Right hindlimb (tissue), 1 donor: ENCODE measurements at places on chromosomes 1 and 21.

DNA sequence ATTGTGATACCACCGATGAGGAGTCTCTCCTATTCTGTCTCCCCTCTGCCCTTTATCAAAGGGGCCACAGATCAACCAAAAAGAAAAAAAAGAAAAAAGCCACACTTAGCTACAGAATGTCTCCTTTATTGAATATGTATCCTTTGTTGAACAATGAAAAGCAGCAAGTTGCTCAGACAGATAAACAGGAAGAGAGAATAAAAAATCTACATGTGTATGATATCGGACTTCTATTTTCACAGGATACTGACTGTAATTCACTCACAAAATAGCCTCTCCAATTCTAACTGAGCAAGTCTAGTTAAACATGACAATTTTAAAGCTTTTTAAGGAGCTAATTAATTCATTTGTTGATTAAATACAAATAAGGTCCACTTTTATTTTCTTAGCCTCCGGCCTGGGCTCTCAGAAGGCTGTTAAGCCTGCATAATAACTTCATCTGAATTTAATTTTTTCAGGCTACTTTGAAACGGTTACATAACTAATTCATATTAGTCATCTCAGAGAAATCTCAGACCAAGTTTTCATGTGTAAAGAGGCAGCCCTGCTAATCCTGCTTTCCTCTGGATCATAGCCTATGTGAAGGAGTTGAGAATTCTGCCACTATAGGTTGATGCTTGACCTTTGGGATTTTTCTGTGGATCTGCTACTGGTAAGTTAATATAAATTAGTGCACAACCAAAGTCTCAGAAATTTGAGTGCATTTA is 304.1 kb upstream of the NR5A2 start:
- no peak for DNase-seq

- no peak for DNase-seq
These were observed 131.9 kb upstream of the LYPLAL1 start for GRCh38 chr1:219041818-219042217.

DNA sequence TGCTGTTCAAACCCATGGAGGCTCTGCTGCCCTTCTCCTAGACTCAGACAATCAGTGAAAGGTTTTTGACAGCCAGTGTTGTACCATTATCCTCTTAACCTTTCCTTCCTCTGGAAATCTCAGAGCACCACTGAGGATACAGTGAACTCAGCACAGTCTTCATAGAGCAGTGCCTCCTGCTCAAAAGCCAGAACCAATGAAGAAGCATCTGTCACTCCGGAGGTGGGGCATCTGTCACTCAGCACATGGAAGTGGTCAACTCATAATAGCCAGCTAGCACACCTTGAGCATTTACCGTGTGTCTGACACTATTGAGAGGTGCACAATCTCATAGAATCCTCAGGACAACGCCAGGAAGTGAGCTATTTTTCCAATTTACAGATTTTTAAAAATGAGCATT is 62.4 kb downstream of the NMNAT2 start:
- DNase-seq = no peak

GRCh38 chr1:1680912-1681273 is 11.7 kb downstream of the SLC35E2B start:
- DNase-seq = no peak

GRCh38 chr1:207280706-207281105 is 40.8 kb upstream of the CD55 start:
- DNase-seq = no peak

GRCh38 chr1:219310181-219310728 is 136.6 kb downstream of the LYPLAL1 start:
- DNase-seq = no peak

DNA sequence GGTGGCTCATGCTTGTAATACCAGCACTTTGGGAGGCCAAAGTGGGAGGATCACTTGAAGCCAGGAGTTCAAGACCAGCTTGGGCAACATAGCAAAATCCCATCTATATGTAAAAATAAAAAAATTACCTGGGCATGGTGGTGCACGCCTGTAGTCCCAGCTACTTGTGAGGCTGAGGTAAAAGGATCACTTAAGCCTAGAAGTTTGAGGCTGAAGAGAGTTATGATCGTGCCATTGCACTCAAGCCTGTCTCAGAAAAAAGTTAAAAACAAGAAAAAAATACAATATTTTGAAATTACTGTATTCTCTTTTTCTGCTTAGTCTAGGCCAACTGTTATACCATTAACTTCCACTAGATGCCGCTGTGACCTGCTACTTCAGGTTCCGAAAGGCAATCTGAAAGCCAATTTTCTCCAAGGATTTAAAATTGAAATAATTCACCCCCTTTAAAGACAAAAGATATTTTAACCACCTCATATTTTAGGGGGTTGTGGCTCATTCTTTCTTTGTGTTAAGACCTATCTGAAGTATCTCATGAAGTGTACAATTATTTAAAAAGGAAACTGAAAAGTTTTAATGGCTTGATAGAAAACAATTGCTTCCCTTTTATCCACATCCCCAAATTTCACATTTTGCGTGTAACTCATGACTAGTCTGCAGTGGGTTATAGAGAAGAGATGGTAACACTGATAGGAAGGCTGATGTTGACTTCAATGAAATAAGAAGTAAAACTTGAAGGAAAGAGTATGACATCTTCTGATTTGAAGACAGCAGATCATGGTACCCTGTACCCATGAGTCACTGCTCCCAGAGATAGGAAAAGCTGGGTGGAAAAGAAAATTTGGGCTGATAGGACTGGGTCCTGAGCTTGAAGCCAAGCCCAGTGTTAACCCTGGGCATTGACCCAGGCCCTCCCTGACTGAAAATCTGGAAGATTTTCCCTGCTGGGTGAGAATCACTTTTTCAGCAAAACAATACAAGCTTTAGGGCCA is 24.4 kb upstream of the CLDN14 start:
- no peak for DNase-seq

- peak; percentile 66 for DNase-seq
These were observed 6.2 kb downstream of the LRRC3 start for GRCh38 chr21:44461464-44462001.

DNA sequence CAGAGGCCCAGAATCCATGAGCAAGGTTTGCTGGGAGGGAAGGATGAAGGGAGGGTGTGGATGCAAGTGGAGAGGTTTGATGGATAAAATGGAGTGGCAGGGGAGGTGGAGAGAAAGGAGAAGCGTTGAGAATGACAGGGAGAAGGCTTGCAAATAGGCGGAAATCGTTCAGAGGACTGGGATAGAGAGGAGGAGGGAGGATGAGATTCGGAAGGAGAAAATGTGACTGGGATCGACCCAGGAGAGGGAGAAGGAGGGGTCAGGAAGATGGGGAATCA is 376 bp downstream of the AVPR1B start:
- no peak for DNase-seq

- DNase-seq = no peak
These were observed 38.5 kb upstream of the ACTRT2 start for GRCh38 chr1:2982615-2983318.

GRCh38 chr21:29390778-29391177 is 92.1 kb downstream of the BACH1 start:
- no peak for DNase-seq

- no peak for DNase-seq
These were observed 1.6 kb upstream of the PANK4 start for GRCh38 chr1:2528016-2528415.

DNA sequence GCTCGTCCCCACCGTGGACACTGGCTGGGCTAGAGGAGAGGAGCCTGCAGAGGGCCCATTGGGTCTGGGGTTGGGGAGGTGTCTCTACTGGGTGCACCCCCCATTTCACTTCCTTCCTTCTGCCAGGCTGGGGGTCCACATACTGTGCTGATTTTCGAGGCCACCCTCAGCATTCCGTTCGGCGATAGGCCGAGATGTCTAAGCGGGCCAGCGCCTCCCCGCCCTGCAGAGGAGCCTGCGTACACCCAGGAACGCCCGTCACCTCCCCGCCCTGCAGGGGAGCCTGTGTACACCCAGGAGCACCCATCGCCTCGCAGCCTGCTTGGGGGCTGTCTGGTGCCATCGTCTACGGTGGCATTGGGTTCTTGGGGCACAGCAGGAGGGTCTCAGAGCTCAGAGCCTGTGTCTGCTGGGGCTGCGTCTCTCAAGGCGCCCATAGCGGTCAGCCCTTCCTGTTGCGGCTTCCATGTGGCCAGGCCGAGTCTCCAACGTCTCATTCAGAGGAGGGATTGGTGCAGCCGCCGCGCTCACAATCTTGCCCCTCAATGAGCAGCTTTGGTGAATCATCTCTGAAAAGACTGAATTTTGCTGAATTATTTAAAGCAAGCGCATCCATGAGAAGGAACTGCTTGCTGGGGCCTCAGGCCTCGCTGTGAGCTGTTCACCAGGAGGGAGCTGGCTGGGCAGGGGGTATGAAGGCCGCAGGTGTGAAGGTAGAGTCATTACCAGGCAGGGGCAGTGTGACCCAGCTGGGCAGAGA is 30.7 kb upstream of the AGPAT3 start:
- no peak for DNase-seq

DNA sequence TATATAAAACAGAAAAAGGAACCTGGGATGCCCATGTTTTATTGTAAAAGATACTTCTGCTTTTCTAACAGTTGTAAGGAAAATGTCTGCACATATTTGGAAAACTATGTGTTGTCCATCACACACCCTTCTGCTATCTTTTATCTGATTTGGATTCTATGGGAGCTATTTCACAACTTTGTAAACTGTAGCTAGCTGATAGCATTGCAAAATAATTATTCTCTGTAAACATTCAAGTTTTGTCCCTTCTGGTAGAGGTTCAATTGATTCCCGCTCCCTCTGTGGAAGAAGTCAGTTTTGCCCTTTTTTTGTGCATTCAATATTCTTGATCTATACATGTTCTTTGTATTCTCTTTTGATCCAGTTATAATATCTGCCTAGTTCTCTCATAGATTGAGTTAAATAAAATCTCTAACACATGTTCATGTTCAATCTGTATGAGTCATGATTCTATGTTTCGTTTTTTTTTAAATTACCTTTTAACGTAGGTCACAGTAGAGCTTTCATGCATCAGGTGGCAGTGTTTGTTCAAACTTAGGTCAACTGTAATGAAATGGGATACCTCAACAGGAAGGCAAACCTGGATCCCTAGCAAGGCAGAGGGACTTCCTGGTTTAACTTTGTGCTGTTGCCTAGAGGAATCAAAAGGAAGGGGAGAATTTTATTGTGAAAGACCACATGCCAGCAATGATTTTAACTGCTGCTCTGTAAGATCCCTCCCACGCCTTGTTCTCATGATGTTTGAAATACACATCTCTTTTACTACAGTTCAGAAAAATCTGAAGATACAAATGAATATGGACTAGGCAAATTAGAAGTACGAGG is 26.0 kb upstream of the BCL9 start:
- DNase-seq = peak; percentile 21

DNA sequence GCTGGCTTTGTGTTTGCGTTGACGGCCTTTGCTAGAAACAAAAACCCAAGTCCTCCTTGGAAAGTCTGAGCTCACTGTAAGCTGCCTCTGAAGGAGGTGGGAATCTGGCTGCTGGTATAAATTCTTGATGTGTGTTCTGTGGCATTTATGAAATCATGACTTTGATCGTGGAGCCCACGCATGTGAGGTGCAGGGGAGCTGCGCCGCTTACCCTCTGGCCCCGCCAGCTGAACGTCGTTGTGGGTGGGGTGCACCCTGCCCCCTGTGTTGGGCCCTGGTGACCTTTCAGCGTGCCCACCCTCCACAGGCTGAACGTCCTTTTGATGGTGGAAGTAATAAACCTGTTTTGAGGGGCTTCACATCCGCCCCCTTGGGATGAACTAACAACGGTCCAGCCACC is 21.2 kb upstream of the DIP2A start:
- no peak for DNase-seq

DNA sequence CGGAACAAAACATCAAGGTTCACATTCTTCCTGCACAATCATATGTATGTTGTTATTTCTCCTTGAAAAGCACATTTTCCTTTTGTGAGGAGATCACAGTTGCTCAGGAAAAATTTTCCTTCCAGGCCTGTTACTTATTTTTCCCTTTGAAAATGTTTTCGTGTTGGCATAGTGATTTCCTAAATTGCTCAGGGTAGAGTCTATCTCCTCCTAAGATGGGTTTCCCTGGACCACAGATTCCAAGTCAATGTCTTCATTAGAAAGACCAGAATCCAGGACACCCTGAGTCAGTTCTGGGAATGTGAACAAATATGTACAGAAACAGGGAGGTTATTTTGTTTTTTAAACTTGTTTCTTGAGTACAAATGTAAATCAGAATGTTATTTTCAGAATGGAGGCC is 94.3 kb upstream of the C1orf105 start:
- DNase-seq = no peak

DNA sequence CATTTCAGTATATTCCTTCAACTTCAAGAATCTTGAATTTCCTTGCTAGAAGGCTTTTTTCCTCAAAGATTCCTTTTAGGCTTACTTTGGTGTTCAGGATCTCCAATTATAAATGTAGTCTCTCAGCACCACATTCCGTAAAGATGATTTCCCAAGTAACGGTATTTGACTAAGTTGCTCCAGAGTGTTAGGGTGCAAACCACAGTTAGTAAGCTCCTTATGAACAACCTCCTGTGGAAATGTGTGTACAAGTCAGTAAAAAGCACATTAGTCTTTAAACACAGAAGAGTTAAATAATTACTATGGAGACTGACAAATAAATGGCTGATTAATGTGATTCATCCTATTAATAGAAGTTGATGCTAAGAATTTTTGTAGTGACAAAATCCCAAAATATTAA is 10.3 kb downstream of the DONSON start:
- no peak for DNase-seq

DNA sequence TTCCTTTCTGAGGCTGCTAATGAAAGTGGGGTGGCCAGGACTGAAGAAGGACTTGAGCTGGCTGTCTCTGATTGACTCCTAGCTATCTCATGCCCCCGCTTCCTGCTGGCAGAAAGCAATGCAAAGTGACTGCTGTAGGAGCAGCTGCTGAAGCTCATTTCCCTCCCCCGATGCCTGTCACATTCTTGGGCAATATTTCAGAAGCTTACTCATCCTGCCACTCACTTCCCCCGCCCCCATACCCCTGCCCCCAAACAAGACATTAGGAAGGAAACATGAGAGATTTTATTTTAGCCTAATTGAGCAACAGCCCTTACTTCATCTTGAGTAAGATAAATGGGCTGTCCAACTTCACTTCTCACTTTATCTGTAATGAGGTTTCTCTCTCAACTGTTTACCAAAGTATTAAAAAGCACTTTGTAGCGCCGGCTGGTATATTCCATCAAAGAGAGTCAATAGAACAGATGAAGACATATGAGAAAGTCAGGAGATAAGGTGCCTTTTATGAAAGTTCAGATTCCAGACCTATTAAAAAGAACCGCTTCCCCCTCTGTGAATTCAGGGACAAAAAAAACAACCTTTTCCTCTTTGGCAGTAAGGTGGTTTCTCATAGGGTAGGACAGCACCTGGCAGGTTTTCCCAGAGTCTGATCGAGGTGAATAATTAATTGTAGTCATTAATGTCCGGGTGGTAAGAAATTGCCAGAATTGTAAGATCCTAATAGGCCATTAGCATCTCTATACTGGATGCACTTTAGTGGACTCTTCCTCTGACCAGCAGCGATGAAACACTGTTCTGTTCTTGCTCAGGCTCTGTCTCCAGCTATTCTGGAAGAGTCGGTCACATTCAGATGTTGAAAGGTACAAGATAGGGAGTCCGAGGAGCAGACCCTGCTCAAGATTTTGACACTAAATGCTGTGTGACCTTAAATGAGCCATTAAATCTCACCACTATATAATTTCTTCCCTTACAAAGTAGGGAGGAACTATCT is 70.2 kb downstream of the SH3GLB1 start:
- DNase-seq = peak; percentile 73

GRCh38 chr1:178168536-178168935 is 74.6 kb downstream of the RASAL2 start:
- DNase-seq = no peak

GRCh38 chr1:245091171-245091621 is 63.6 kb upstream of the KIF26B start:
- no peak for DNase-seq
